COR-L47 (cell line): ENCODE measurements at places on chromosomes 3 and 15.

- no peak for DNase-seq
These were observed 99.7 kb upstream of the VGLL3 start for GRCh38 chr3:87090631-87091030.

DNA sequence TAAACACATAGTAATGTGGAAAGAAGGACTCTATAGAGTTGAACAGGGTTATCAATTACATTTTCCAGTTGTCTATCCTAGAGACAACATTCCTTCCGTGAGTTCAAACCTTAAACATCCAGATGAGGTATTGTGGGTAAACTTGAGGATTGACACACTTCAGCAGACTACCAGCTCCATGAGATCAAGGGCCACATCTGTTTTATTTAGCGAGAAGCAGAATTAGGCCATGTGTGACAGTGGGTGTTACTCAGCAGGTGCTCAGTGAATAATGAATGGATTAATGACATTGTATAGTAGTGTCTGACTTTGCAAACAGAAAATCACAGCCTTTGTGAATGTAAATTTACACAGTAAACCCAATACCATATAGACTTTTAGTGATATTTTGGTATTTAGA is 941.1 kb upstream of the CFAP20DC start:
- DNase-seq, result no peak

DNA sequence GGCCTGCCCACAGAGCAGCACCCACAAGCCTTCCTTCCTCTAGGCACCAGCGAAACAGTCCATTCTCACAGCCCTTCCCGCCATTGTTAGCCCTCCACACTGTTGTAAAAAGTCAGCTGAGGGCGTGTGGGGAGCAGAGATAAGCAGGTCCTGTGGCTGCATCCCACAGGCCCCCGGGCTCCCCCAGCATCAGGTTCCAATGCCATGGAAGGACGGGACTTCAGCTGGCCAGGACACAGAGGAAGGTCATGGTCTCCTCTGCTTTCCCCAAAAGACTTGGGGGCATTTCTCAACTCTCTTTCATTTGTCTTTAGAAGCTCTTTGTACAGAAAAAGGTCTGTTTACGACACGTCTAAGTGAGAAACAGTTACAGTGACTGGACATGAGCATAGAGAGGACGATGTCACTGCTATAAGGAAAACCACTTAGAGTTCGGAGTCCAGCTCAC is 85.2 kb upstream of the HERC1 start:
- DNase-seq, result no peak

DNA sequence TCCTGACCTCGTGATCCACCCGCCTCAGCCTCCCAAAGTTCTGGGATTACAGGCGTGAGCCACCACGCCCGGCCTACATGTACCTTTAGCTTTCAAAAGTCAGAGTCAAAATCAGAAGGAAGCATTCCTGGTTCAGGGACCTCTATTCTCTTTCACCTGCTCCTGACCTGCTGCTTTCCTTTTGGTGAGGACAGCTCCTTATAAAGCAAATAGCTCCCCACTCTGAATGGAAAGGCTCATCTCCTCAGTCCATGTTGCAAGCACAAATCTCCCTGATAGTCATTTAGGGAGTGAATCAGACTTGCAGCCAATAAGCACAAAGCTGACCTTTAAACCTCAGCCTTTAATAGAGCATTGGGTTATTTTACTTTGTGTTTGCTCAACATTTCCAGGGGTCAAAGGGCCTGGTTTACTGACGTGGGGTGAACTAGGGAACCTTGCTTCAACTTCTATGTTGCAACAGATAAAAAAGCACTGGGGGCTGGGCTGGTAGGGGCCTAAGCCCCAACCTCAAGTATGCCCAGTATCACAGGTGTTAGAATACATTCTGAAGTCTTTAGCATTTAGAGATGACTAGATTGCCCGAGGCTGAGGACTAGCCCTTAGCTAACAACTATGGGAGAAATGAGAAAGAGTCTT is 43.1 kb downstream of the THRB start:
- no peak for DNase-seq

DNA sequence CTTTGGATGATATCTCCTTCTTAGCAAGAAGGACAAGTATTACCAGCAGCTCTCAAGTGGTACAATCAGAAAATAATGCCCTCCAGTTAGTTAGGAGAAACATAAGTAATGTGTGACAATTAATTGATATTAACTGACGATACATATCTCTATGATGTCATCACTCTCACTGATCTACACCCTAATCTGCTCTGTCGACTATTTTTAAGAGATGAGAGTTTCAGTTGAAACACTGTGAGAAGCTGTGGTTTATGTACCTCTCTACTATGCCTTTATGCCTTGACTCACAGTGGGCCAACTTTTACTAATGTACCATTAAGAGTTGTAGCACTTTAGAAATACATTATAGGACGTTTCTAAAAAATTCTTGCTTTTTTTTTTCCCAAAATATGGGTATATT is 8.6 kb downstream of the CEP152 start:
- no peak for DNase-seq

- no peak for DNase-seq
These were observed 237.0 kb upstream of the TPM1 start for GRCh38 chr15:62805502-62805901.

DNA sequence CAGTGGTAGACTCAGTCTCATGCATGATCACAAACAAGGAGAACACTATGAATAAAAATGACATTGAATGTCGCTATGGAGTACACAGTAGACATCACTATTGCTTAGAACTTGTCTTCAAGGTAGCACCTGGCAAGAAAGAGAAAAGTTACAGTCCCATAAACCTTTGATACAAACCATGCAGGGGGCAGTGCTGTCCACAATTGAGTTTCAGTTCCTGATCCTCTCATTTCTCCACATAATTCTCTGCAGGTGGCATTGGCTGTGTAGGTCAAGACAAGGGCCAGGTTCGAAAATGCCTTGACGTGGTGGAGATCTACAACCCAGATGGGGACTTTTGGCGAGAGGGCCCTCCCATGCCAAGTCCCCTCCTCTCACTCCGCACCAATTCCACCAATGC is 47.9 kb downstream of the KBTBD12 start:
- no peak for DNase-seq

- peak; percentile 83 for DNase-seq
These were observed 154.4 kb downstream of the PGPEP1L start for GRCh38 chr15:98853161-98853560.

- no peak for DNase-seq
These were observed 338.3 kb upstream of the ATP11B start for GRCh38 chr3:182455011-182455410.

DNA sequence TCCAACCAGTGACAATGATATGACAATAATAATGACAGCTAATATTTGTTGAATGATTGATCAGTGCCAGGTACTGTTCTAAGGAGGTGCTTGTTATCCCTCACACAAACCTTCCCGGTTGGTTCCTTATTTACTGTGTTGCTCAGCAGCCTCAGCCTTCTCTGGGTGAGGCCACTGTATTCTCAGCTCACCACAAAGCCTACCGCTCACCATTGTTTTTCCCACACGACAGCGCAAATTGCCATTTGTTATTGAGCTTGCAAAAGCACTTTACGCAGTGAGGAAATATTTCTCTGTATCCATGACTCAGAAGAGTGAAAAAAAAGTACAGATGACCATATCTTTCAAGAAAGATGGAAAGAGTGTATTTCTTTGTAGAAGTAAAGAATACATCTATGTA is 49.5 kb upstream of the PDZRN3 start:
- DNase-seq, result no peak

DNA sequence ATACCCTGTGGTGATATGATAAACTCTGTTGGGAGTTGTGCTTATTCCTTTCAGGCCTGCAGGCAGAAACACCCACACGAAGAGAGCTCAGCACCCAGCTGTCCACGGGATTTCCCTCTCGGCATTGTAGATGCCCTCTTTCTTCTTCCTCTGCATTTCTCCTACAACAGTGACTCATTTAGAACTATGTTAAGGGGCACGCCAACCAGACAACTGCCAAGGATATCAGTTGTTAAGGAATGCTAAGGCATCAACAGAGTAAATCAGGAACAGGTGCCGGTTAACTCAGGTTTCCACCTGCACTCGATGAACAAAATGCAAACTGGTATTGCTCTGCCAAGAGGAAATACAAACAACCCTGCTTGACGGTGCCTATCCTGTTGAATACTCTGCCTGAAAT is 270.0 kb upstream of the PEX5L start:
- peak; percentile 21 for DNase-seq

DNA sequence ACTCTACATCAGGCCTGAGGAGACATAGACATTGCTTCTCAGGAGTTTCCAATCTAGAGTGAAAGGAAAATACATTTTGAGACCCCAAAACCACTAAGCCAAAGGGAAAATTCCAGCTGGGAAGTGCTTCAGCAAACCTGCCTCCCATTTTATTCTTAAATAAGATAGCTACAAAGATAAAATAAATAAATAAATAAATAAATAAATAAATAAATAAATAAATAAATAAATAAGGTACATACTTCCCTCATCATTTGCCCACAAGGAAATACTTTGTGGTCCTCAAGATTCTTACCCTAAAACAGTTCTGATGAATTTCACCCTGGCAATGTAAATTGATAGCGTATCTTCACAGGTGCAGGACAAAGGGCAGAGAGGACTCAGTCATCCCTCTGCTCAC is 474.0 kb upstream of the ROBO1 start:
- DNase-seq, result no peak

- no peak for DNase-seq
These were observed 4.4 kb downstream of the PAK6 start for GRCh38 chr15:40243126-40243810.

DNA sequence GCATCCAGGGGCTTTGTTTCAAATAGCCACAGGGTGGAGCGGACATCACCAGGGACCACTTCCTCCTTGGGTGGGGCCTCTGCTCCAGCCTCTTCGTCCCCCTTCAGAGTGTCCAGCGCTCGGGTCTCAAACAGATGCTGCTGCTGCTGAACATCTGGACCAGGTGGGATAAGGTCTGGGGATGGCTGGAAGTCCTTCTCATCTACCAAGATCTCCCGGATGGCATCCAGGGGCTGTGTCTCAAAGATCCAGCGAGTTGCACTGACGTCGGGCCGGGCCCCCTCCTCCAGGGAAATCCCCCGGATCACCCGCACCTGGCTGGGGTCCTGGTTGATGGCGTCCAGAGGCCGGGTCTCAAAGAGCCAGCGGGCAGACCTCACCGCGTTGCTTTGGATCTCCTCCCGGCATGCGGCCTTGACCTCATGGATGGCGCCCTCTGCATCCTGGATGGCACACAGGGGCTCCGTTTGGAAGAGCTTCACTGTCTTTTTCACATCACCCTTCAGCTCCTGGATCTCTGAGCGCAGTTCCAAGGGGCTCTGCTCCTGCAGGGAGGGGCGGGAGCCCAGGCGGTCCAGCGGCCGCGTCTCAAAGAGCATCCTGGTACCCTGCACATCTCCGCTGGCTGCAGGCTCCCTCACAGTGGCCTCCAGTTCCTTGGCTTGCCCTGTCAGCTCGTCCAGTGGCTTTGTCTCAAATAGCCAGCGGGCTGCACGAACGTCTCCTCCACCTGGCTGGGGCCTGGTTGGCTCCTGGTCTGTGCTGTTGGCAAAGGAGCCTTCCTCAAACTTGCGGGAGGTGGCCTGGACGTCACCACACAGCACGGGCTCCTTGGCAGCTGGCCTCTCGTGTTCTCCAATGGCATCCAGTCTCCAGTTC is 3.9 kb downstream of the XIRP1 start:
- DNase-seq, result no peak

- DNase-seq, result peak; percentile 50
These were observed 511.9 kb downstream of the GBE1 start for GRCh38 chr3:81249540-81250029.

DNA sequence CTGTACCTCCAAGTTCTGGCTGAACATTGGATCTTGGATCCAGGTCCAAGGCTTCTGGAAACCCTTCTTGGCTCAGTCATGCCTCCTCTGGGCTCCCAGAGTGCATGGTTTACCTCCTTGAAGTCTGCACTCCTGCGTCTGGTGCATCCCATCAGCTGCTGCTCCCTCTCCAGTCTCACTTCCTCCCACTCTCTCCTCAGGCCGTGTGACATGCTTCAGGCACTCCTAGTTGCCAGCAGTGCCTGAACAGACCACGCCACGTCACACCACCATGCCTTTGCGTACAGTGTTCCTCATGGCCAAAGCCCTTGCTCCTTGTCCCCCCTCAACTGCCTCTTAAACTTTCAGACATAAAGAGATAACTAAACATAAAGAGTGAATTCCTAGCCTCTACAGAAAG is 5.7 kb downstream of the GPR27 start:
- DNase-seq, result no peak

DNA sequence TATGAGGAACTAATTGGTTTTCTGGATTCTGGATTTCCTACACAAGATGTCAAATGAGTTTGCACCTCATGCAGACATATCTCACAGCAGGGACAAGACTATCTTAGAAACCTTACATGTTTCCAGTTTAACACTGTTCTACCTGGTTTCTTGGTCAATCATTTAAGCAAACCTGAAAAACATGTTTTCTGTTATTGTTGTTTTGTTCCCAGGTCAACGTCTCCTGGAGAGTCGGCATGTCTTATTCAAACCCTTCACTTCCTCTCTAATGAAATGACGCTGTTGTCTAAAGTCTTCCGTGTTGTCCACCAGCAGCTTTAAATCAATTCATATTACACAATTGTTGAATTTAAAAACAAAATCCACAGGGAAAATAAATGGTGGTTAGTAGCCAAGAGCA is 150.9 kb downstream of the CNTN3 start:
- DNase-seq, result no peak

DNA sequence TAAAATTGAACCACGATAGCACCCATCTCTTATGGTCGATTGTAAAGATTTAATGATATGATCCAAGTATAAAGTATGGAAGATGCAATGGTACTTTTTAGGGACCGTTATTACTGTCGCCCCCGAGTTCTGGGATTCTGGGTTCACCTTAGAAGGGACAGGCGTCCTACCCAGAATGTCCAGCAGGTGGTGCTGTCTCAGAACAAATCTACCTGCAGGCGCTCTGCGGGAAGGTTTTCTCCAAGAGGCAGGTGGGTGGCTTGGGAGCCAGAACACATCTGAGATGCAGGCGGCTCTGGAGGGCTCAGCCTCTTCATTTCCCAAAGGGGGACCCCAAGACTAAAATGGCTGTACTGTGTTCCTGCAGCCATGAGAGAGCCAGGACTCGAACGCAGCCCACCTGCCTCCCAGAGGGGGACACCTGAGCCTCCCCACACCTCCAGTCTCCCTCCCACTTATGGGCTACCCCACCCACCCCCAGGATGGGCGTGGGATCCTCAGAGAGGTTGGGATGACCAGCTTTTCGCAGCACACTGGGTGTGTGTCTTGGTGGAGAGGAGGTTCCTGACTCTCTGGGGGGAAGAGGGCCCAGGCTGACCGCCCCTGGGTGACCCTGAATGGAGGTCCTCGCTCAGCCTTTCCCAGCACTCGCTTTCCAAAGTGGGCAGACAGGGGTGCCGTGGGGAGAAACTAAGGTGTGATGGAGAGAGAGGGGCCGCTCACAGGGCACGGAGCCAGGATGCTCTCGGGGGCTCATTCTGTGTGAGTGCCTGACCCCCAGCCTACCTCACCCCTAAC is 28.1 kb upstream of the CORO2B start:
- peak; percentile 72 for DNase-seq

GRCh38 chr15:40352281-40352901 is 1.6 kb downstream of the PHGR1 start:
- no peak for DNase-seq

- no peak for DNase-seq
These were observed 99.8 kb downstream of the NSUN3 start for GRCh38 chr3:94162700-94163099.
